ENCODE measurements at places on chromosomes 2 and 18. TPM values are rescaled to one million over a fixed set of nuclear protein-coding genes. Genes with fewer than 3 reads are reported as not detected.

GRCh38 chr2:138213084-138213483 lies 248.8 kb downstream of the HNMT start:
- no peak for DNase-seq

GRCh38 chr2:101625387-101625786 lies 72.1 kb upstream of the MAP4K4 start:
- no peak for DNase-seq

DNA sequence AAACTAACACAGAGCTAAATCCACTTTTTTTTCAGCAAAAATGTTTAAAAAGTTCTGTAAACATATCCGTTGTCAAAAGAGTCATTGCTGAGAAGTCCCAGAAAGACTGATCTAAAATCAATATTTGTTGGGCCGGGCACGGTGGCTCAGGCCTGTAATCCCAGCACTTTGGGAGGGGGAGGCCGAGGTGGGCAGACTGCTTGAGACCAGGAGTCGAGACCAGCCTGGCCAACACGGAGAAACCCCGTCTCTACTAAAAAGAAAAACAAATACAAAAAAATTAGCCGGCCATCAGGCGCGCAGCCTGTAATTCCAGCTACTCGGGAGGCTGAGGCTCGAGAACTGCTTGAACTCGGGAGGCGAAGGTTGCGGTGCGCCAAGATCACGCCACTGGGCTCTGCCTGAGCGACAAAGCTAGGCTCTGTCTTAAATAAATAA lies 1.4 kb downstream of the OLA1 start:
- no peak for DNase-seq

The STON1 gene
- 3.7 TPM for total RNA-seq

All from M059J (cell line).